ENCODE measurements at places on chromosomes 1 and 21. TPM values are rescaled to one million over a fixed set of nuclear protein-coding genes. Genes with fewer than 3 reads are reported as not detected.

GRCh38 chr1:244341455-244342450, 110.0 kb downstream of the ADSS2 start:
- DNase-seq = no peak

GRCh38 chr1:58561633-58562032, 15.1 kb upstream of the OMA1 start:
- DNase-seq = no peak

DNA sequence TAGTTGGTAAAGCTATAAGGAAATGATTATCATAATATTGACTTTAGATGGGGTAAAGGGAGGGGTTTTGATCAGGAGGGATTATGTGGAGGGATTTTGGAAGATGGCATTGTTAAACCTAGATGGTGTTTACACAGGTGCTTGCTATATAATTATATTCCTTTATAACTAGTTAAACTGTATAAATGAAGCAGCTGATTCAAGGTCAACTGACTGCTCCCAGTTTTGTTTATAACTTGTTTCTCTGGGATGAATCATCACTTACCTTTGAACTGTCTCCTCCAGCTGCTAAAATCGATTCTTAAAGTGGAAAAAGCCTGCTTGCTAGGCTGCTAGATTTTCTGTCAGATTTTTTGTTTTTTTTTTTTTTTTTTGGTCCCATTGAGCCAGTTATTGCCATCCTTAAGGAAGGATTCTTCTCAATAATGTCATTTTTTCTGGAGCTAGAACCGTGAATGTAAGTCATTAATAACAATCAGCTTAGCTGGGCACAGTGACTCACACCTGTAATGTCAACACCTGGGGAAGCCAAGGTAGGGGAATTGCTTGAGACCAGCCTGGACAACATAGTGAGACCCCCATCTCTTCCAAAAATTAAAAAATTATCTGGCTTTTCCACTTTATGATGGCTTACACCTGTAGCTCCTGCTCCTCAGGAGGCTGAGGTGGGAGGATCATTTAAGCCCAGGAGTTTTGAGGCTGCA, 153.2 kb downstream of the PIK3R3 start:
- no peak for DNase-seq

DNA sequence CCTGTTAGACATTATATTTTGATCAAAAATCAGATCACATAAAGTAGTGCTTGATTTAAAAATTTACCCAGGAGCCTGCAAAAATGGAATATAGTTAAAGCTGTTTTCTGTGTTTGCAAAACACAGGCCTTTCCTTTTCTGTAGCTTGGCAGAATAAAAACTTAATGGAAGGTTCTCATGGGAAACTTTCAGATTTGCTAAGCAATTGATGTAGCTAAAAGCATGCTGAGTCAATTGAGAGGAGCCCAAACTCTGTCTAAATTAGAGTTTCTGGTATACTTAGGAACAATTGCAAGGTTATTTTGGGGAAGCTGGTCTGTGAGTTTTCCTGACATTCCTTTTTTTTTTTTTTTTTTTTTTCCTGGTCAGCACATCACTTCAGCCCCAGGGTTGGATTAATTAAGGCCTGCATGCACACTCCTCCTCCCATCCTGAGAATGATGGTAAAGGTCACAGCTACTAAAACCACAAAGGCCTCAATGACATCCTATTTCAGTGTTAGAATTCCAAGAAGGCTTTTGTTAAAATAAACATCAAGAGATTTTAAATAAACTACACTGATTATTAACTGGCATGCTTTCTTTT, 608.7 kb downstream of the PLPP3 start:
- DNase-seq = peak; percentile 93

DNA sequence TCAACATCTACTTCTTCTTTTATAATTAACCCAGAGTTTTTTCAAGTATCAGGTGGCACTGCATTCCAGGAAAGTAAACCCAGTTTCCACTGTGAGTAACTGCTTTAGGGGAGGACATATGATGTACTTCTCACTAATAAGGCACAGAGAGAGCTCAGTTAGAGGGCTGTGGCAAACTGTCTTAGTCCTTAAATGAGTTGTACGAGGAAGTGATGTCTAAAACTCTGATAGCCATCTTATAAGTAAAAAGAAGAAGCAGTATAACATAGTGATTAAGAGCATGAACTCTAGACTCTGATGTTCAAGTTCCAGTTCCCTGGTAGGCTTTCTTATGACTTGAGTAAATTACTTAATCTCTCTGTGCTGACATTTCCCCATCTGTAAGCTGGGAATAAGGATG, 58.7 kb upstream of the PTGS2 start:
- no peak for DNase-seq

GRCh38 chr1:233368106-233368788, 40.7 kb downstream of the MAP3K21 start:
- DNase-seq = no peak

The CBR3 gene
- 3.5 TPM for polyA plus RNA-seq

The TFAP2E gene
- polyA plus RNA-seq = 0.80 TPM

- no peak for DNase-seq
Measured at GRCh38 chr1:223492044-223492443, 98.8 kb downstream of the CCDC185 start.

The HSD3B2 gene
- polyA plus RNA-seq = not detected

- no peak for DNase-seq
Measured at GRCh38 chr21:45551316-45551715, 9.1 kb upstream of the SLC19A1 start.

The PRAMEF13 gene
- not detected for polyA plus RNA-seq

GRCh38 chr21:16942703-16943102, 570.1 kb upstream of the CXADR start:
- no peak for DNase-seq

The GPATCH4 gene
- 27.5 TPM for polyA plus RNA-seq

The RIIAD1 gene
- polyA plus RNA-seq = not detected

- DNase-seq = no peak
Measured at GRCh38 chr1:93275634-93276295, 69.9 kb upstream of the DR1 start.

DNA sequence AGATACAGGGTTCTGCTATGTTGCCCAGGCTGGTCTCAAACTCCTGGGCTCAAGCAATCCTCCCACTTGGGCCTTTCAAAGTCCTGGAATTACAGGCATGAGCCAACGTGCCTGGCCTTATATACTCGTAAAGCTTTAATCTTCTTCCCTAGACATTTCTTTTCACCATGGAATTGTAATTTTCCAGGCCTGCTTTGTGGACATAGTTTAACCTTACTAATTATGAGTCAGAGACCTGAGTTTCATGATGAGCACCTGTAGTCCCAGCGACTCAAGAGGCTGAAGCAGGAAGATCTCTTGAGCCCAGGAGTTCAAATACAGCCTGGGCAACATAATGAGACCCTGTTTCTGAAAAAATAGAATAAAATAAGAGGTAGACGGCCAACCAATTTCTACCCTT, 12.3 kb downstream of the PATJ start:
- DNase-seq = no peak

DNA sequence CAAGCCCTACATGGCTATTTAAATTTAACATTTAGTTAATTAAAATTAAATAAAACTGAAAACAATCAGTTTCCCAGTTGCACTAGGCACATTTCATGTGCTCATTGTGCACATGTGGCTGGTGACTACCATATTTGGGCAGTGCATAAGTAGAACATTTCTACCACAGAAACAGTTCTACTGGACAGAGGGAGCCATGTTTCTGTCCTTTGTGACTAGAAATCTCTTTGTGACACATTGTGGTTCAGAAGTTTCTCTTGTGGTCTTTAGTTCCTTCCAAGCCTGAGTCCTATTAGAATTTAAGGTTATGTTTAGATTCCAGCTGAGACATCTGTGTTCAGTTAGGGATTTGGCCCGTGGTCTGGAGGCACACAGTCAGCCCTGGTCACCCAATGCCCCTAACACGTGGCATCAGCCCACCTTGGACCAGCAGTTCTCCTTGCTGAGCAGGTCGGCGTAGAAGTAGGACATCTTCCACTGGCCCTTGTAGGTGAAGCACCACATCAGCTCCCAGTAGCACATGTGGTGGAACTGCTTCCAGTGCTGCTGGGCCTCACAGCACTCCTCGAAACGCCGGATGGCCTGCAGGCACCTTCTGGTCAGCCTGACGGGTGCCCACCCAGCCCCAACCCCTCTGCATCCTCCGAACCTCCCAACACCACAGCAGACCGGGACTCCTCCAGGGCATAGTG, 29.1 kb downstream of the TTC39A start:
- no peak for DNase-seq

- DNase-seq = peak; percentile 85
Measured at GRCh38 chr1:34984793-34985608, at the start of gene TMEM35B. TSS of gene TMEM35B (minus strand) at chr1:34985347. CDS start at chr1:34985305, 42 bp downstream.

- DNase-seq = no peak
Measured at GRCh38 chr1:16721871-16722641, 18.3 kb upstream of the RNU1-4 start.

GRCh38 chr1:219155135-219155534, 18.5 kb upstream of the LYPLAL1 start:
- DNase-seq = peak; percentile 89

The LCE3D gene
- not detected for polyA plus RNA-seq

GRCh38 chr1:64848803-64849202, 103.9 kb downstream of the RAVER2 start:
- no peak for DNase-seq

DNA sequence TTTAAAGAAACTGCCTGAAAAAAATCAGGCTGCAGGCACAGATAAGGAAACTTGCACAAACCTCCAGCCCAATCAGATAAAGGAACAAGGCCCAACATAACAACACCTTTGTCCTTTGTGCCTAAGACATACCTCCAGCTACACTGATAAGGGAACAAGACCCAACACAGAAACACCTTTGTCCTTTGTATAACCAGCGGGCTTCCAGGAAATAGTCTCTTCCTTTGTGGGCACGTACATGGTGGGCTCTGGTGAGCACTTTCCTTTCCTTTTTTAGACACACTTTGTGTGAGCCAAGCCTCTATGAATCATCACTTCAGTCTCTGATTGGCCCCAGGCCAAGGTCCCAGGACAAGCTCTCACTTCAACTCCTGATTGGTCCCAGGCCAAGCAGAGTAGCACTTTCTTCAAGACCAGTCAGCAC, 23.6 kb downstream of the ZNF670 start:
- no peak for DNase-seq

The MRPS21 gene
- 54.4 TPM for polyA plus RNA-seq

The NOTCH2 gene
- 54.4 TPM for polyA plus RNA-seq

GRCh38 chr21:19326531-19327319, 923.1 kb upstream of the TMPRSS15 start:
- DNase-seq = peak; percentile 83

The GLUL gene
- 311 TPM for polyA plus RNA-seq

GRCh38 chr1:16727190-16728111, 12.9 kb upstream of the RNU1-4 start:
- no peak for DNase-seq

DNA sequence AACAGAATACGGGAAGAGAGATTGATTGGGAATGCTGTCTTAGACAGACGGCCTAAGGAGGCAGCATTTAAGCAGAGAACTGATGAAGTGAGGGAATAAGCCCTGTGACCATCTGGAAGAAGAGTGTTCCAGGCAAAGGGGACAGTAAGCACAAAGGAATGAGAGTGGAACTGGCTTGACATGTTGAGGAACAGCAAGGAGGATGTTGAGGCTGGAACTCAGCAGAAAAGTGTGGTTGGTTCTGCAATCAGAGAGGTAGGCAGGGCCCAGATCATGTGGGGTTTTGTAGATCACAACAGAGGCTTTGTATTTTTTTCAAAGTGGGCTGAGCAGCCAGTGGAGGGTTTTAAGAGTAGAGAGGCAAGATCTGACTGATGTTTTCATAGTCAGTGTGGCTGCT, 157.4 kb downstream of the DNM3 start:
- no peak for DNase-seq

GRCh38 chr1:173149887-173150286, 57.2 kb downstream of the TNFSF4 start:
- DNase-seq = peak; percentile 15

- no peak for DNase-seq
Measured at GRCh38 chr1:154442006-154442740, 37.0 kb downstream of the IL6R start.

DNA sequence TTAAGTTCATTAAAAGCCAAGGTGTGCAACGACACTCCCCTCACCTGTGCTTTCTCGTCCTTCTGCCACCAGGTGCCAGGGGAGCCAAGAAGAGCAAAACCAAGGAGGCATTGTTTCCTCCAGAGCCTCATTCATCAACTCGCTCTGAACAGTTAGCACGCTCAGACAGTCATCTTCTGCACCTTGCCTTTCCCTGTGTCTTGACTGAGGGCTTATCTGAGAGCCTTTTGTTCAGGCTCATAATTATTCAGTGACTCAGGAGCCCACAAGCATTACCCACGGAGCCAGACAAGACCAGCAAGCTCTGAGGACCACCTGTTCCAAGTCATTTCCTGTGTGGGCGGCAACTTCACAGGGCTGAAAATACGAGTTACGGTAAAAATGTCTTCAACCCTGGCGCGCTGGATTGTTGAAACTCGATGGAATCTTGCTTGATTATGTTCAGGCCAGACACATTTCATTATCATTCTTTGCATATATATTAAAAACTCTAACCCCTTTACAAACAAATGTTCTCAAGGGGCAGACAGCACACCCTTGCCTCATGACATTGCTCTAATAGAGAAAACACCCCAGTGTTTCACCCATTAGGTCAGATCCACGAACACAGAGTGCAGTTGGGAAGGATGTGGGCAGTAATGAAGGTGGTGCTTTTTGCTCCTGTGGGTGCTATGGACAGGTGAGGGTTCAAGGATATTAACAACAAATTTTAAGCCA, 89.7 kb upstream of the RUNX1 start:
- DNase-seq = peak; percentile 33

DNA sequence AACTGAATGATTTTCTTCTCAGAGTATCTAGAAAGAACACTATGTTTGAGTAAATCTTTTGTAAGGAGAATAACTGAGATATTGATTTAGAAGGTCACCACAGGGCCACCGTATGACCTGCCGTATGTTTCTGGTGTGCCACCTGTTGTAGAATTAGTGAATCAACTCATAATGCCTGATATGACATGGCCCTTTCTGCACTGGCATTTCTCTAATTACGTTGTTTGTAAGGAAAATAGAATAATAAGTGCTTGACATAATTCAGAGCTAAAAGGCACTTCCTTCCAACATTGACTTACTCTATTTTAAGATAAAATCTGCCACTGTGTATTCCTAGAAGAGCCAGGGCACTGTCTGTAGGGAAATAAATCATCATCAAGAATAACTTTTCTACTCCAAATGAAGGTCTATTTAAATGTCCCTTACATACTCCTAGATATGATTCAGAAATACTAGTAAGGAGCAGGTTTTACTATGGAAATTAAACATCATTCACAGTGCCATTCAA, 101.7 kb downstream of the PHTF1 start:
- DNase-seq = no peak

- no peak for DNase-seq
Measured at GRCh38 chr1:232581932-232582331, 48.0 kb downstream of the SIPA1L2 start.

DNA sequence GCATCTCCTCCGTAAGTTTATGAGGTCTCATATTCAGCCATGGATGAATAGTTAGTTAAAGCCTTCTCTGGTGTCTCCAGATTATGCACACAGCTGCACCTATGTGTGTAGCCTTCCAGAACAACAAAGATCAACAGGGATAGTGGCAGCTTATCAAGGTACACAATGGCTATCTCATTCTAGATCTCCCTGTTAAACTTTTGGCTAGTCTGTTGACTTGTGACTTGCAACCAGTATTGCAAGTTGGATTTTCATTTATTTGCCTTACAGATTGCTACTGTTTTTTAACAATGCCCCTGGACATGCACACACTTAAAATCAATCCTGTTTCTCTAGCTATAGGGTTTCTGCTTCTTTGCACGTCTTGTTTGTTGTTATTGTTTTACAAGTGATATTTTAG, 363.2 kb downstream of the OMA1 start:
- DNase-seq = no peak

- peak; percentile 23 for DNase-seq
Measured at GRCh38 chr1:54989968-54990810, 8.5 kb upstream of the BSND start.

The DNALI1 gene
- 14.6 TPM for polyA plus RNA-seq

GRCh38 chr1:33151116-33151515, 30.7 kb downstream of the TRIM62 start:
- DNase-seq = no peak

The KCNE2 gene
- polyA plus RNA-seq = 0.45 TPM
